ENCODE measurements at places on chromosomes 5 and 9.

DNA sequence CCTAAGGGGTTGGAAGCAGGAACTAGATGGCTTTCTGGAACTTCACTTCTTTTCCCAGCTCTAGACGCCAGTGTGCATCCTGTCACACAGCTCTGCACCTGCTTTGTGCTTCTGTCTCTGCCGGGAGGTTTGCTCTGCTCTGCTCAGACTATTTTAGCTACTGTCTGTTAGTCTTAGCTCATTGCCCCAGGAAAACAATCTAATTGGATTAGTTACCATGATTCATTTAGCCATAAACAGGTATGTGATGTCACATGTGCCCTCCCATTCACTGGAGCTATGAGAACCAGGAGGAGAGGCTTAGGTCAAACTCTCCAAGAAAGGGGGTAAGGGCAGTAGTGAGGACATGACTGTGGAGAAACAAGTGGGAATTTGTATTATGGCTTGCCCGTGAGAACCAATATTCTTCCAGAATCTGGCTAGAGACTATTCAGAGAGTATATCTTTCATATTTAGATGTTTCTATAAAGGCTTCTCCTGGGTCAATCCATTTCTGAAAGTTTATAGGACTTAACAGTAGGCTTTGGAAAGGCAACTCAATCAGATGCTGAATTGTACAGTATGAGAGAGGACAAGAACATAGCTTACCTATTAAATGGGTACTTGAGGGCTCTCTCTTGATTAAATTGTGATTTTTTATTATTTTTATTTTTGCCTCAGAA is 22.4 kb upstream of the NREP start:
- no peak for DNase-seq

DNA sequence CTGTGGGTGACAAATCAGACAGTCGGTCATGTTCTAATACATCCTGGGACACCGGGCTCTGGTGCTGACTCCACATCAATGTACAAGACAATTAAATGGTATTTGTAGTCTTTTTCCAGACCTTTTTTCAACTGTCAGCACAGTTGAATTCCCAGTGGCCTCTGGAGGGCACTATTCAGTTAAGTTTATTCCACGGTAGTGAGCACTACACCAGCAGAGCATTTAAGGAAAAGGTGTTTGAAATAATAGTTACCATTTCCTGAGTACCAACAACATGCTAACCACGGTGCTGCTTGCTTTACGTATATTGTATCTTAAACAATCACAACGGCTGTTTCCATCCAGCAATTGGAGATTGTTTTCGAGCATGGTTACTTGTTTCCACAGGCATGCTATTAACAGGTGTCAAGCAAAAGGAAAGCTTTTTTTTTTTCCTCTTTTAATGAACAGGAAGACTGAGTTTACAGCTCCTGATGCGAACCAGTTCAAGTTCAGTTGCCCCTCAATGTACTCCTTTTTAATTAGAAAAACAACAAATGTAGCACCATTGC is 186.7 kb downstream of the PDZD2 start:
- peak; percentile 62 for DNase-seq

DNA sequence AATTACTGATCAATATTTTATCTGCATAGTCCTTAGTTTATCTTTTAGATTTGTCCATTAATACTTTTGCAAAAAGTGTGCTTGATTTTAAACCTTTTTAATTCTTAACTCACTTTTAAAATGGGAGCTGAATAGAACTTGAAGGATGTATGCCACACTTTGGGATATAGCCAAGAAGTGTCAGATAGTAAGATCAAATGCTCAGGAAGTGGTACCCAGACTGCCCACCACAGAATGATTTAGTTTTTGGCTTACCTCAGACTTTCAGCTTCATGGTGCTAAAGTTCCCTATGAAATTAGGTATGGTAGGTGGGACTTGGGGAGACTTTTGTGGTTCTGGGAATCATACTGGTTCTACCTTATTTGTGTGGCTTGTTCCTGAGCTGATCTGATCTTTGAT is 14.7 kb downstream of the FOCAD start:
- no peak for DNase-seq

DNA sequence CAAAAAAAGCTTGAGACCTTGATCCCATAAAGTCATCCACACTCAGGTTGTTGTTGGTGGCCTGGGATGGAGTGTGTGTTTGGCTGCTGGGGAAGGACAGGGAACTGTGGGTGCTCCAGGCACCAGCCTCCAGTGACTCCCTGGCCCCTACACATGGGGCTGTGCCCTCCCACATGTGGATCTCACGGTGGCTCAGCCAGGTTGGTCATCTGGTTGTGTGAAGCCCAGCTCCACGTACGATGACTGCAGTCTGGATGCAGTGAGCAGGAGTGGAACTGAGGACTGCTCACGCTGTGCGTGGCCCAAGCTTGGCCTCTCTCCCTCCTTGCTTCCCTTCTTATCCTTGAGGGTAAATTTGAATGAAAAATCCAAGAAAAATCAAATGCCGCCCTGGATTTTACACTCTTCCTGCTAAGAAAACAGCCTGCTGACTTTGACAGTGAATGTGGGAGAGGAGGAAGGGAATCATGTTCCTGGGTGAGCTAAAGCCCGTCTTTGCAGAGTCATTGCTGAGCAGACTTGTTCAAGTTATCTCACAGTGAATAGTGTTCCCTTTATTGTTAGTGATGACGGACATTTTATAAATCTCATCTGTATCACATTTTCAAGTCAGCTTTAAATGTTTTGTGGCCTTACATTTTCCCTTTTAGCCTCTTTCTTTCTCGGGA is 65.1 kb upstream of the CACNA1B start:
- no peak for DNase-seq

DNA sequence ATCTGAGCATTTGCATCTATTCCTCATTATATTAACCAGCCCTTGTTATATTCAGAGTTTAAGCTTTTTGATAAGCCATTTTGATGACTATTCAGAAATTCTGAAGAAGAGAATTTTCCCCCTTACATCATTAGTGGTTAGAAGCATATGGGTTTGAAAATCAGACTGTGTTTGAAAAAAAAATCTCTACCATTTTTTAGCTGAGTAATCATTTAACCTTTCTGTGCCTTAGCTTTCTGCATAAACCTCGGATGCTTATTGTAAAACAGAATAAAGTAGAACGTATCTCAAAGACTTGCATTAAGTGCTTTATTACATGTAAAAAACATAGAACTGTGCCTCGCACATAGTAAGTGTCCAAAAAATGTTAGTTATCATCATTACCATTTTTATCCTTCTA is 278.6 kb downstream of the RFX3 start:
- no peak for DNase-seq

- no peak for DNase-seq
Measured at GRCh38 chr9:94925751-94926430, 199.4 kb downstream of the AOPEP start.

DNA sequence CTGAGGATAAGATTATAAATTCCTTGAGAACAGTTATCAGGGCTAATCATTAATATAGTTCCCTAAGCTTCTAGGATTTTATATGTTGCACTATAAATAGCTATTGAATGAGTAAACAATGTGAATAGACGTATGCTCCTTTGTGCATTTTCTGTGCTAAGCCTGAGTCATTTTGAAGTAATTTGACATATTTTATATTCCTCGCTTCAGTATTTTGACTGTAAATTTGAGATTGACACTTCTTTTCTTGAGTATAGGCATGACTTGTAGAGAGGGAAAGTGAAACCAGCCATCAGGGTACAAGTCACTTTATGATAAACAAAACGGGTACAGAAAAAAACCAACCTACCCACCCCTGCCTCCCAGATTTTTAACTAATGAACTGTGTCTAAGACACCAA is 367.7 kb upstream of the PRR16 start:
- peak; percentile 62 for DNase-seq

DNA sequence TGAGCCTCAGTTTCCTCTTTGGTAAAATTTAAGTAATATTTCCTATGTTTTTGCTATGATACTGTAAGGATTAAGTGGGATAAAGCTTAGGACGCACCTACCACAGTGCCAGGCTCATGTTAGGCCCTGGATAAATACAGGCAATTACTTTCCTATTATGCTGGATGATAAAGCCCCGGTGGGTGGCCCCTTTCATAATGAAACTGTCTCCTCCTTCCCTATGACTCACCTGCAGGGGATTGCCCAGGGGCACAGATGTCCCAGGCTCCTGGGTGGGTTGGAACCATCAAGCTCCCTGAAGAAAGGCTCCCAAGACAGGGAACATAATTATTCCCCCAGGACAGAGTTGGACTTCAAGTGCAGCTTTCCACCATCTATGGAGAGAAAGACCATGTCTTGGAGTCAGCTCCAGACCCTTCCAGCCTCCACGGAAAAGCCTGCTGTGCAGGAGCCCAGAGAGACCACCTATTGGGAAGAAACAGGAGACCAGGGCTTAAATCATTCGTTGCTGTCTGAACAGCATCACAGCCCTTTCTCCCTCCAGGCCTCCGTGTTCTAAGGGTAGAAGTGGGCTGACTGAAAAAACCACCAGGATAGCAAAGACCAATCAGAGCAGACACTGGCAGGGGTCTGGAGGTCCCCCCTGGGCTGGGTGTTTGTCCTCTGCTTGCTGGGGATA is 43.2 kb upstream of the FOXE1 start:
- no peak for DNase-seq

DNA sequence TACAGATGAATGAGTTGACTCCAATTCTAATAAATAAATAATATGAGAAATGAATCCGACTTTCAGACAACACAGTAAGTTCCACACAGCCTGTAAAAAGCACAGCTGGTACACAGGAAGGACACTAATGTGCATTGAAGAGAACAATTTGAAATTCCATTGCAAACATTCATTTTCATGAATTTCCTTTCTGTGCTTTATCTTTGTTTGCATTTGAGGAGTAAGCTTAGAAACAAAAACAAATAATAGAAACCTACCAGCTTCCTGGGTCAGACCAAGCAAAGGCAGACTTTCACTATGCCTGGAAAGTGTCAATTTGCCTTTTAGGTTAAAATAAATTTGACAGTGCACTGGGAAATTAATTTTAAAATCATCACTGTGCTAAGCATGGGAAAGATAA is 143.8 kb upstream of the VLDLR start:
- peak; percentile 21 for DNase-seq

GRCh38 chr9:121321016-121321503 is 49.0 kb downstream of the STOM start:
- peak; percentile 20 for DNase-seq

- DNase-seq = no peak
Measured at GRCh38 chr9:77883133-77883532, 148.5 kb downstream of the GNAQ start.

GRCh38 chr5:90289837-90290236 is 119.7 kb downstream of the CETN3 start:
- DNase-seq = no peak

GRCh38 chr5:27275345-27275744 is 237.0 kb upstream of the CDH9 start:
- no peak for DNase-seq

GRCh38 chr5:134374232-134374631 is 2.9 kb downstream of the UBE2B start:
- DNase-seq = no peak

DNA sequence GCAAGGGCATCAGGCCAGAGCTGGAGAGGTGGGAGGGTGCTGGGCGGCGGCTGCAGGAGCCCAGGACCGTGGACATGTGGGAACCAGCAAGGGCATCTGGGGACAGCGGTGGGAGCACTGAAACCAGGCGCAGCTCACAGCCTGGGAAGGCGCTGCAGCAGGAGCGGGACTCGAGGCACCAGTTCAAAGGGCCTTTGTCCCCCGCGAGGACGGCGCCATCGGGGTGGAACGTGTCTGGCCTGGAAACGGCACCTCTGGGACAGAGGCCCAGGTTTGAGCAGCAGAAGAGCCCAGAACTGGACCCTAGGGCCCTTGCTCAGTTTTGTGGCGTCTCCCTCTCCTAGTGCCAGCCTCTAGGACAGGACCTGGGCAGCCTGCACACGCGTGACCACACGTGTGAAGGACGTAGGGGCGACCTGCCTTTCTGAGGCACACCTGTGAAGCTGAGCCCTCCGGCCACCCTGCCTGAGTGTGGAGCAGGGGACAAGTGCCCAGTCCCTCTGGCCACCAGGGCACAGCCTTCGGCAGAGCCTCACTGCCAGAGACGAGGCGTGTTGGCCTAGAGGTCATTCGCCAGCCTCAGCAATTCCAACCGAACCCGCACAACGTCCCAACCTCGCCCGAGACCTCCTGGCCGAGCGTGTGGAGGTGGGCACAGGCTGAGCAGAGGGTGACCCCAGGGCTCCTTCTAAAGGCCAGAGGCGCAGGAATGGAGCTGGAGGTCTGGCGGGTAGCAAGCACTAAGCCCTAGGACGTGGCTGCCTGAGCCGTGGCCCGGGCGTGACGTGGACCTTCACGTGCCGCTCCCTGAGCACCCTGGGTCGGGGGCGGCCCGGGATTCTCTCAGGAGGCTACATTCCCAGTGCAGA is 2.2 kb upstream of the TMEM210 start:
- DNase-seq = no peak

GRCh38 chr5:65855766-65856315 is 70.5 kb upstream of the ERBIN start:
- no peak for DNase-seq

DNA sequence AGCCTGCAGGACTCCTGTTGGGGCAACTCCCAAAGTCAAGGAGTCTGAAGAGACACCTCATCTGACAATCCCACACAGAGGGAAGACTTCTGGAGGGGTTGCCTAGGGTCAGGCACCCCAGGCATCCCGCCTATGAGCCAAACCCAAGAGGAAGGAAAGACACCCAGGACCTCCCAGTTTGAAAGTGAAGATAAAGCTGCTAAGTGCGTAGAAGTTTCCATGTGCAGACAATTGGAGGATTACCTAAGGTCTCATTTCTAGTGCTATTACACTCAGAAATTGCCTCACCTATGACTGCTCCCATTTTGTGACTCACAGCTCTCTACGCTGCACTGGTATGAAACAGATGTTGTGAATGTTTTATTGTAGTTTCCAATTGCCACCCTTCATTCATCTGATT is 322.9 kb downstream of the SLIT3 start:
- DNase-seq = peak; percentile 77

- no peak for DNase-seq
Measured at GRCh38 chr5:158135682-158136179, 276.8 kb upstream of the CLINT1 start.

DNA sequence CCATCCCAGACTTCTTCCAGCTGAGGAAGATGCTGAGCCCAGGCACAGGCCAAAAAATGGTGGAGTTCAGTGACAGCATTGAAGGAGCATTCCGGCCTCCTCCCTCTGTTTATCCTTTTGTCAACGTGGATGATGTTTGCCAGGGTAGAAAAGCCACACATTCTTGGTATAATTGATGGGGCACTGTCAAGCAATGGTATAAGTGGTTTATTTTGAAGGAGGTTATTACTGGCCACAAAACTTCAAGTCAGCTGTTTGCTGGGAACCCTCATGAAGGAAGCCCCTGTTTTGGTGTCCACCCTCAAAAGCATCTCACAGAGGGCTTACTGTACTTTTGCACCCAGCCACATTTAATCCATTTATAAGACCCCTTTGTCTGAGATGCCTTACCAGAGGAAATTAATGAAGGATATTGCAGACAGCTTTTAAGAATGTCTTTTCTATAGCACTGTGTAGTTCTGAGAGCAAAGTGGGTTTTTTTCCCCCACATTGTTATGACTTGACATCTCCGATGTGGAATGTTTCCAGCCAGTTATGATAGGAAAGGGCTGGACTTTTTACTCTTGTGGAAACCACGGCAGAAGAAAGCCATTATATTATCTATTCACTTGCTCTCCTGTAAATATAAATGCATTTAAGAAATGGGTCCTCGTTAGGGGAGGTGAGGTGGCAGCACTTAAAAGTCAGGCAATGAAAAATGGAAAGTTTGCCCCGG is 95.5 kb upstream of the SPATA31D4 start:
- DNase-seq = no peak

Measured in fibroblast of skin of right biceps (primary cell).